SHP77 (cell line): ENCODE measurements at places on chromosomes 1 and 21.

- no peak for DNase-seq
Observed at GRCh38 chr1:183185941-183186490, at the start of gene LAMC2. Gene LAMC2 (plus strand): TSS chr1:183186264. CDS start chr1:183186353, 89 bp downstream.

DNA sequence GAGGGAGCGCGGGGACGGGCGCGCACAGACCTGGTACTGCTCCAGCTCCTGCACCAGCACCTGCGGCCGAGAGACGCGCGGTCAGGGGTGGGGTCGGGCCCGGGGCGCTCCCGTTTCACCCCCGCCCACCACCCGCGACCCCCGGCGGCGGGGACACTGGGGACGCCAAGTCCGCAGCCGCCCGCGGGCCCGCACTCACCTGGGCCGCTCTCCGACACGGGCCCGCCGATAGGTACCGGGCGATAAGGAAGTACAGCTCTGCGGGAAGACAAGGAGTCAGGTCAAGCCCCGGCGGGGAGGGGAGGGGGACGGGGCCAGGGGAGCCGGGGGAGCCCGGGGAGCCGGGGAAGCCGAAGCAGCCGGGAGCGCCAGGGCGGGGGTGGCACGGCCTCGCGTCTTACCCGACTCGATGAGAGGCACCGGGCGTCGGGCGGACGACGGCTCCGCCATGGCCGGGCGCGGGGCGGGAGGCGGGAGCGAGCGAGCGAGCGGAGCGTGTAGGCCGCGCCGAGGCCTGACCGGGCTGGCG lies 326 bp downstream of the BRWD1 start:
- no peak for DNase-seq

DNA sequence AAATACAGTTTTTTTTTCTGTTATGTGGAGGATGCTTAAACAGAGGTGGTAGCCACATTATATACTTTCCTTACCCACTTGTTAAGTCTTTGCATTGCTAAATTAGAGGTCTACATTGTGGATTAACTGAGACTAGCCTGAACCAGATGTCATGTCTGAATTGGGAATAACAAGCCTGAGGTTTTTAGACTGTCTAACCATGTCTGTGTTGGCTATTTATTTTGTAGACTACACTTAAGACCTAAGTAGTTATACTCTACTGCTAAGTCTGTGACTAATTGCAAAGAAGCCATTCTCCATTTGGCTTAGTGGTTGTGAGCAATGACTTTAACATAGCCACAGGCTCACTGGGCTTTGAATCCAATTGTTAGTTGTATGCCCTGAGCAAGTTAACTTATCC lies 45.4 kb downstream of the CDC14A start:
- no peak for DNase-seq

GRCh38 chr1:236844499-236845271 lies 49.6 kb downstream of the MTR start:
- no peak for DNase-seq

- DNase-seq = no peak
Observed at GRCh38 chr21:32529679-32530078, 55.6 kb downstream of the TCP10L start.

- no peak for DNase-seq
Observed at GRCh38 chr1:200774735-200775444, 36.2 kb downstream of the CAMSAP2 start.

GRCh38 chr1:87263785-87264184 lies 64.9 kb upstream of the LMO4 start:
- DNase-seq = no peak

DNA sequence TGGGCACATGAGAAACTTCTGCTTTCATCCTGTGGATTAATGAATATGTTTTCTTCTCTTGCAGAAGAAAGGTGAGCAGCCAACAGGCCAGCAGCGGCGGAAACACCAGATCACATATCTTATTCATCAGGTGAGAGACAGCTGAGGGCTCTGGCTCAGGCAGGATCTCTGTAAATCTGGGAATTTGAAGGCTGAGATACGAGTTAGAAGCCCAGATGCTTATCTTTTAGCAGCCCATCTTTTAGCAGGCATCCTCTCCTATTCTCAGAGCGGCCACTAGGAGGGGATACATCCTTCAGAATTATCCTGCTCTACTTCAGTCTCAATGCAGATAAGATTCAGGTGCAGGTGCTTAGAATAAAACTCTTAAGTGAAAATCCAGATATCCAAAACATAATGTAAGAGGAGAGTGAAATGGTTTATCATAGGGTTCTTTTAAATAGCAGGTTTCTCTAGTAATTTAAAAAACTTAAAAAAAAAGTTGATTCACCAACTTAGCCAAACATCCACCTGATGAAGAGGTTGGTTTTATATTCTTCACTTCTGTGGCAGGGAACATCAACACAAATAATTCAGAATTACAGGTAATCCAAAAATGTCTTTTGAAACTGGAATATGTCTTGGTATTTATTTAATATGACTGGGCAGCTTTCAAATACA lies 19.3 kb downstream of the SH2D2A start:
- DNase-seq = peak; percentile 67

GRCh38 chr1:108011295-108011694 lies 46.3 kb upstream of the VAV3 start:
- DNase-seq = no peak

DNA sequence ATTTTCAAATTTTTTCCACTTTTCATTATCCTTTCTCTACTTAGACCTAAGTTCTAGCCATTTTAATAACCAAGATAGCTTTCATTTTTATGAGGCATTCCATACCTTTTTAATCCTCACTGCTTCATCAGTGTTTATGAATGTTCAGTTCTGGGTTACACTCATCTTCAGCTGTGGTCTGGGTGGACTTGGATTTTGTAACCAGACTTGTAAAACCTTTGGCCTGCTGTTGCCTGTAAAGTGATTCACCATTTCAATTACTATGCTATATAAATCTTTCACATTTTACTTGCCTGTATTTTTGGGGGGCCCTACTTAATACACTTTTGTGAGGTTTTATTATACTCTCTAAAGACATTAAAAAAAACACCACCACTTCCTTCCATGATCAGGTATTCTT lies 46.2 kb downstream of the USP25 start:
- DNase-seq = no peak

GRCh38 chr1:98034505-98034904 lies 113.7 kb upstream of the DPYD start:
- DNase-seq = no peak

- DNase-seq = no peak
Observed at GRCh38 chr1:24970926-24971875, 41.1 kb upstream of the RUNX3 start.

GRCh38 chr1:212315907-212316306 lies 30.7 kb downstream of the PPP2R5A start:
- DNase-seq = peak; percentile 8

- DNase-seq = no peak
Observed at GRCh38 chr1:19648689-19649088, 4.6 kb downstream of the NBL1 start.

DNA sequence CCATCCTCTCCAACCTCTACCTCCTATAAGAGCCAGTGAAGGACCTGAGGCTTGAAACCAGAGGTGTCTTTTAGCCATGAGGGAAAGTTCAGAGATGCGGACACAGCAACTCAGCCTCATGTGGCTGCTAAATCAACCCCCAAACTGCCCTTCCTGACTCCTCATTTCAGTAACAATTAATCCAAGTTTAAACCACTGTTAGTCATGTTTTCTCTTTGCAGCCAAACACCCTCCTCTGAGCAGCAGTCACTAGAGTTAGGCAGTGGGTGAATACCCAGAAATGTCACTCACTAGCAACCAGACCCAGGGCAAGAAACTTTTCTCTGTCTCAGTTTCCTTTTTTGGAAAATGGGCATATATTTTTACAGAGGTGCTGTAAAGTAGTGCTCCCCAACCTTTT lies 71.2 kb downstream of the KCNJ15 start:
- DNase-seq = no peak

DNA sequence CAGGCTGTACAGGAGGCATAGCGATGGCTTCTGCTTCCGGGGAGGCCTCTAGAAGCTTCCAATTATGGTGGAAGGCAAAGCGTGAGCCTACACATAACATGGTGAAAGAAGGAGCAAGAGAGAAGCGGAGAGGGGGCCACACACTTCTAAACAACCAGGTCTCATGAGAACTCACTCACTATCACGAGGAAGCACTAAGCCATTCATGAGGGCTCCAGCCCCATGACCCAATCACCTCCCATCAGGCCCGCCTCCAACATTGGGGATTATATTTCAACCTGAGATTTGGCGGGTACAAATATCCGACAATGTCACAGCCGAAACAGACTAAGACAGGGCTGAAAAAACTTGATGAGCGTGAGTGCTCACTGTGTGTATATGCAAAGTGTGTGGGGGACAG lies 89.3 kb upstream of the CNIH3 start:
- DNase-seq = no peak

DNA sequence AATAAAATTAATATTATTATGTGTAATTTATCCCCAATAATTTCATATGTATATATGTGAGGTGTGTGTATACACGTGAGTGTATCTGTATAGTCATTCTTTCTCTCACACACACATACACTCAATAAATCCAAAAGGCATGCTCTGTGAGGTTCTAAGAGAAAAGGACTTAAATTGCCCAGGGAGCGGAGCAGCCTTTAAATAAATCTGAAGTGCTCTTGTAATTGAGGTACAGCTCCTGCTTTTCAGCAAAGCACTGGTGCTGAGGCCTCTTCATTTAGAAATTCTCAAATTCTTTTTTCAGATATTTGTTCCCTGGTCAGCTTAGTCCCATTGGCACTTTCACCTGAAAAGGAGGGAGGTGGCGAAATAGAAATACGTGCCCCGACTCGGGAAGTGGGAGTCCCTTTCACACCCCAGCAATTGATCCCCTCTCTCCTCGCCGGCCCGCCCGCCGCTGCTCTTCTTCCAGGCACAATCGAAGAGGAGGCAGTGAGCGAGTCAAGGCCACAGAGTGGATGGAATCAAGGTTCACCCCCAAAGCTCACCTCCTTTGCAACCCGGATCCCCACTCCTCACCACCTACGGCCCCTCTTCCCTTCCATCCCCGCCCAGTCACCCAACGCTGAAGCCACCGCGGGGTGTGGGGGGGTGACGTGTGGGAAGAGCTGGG lies 944 bp downstream of the PLPPR5 start:
- no peak for DNase-seq

DNA sequence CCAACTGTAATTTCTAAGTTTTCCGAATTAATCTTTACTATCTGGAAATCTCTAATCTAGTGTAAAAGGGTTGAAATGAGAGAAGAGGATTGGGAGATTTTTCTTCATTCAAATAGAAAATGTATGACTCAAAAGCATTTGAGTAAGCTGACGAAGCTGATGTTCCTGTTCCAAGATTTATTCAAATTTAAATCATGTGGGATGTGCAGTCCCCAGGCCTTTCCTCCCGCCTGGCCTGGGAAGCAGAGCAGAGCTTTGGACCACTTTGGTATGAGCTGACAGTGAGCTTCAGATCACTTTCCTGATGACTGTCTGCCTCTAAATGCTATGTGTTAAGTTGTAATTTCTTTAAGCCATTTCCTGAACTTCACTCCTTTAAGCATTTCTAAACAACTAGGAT lies 192.0 kb downstream of the DHRS3 start:
- no peak for DNase-seq

- DNase-seq = no peak
Observed at GRCh38 chr1:170095976-170096748, 21.7 kb upstream of the KIFAP3 start.

DNA sequence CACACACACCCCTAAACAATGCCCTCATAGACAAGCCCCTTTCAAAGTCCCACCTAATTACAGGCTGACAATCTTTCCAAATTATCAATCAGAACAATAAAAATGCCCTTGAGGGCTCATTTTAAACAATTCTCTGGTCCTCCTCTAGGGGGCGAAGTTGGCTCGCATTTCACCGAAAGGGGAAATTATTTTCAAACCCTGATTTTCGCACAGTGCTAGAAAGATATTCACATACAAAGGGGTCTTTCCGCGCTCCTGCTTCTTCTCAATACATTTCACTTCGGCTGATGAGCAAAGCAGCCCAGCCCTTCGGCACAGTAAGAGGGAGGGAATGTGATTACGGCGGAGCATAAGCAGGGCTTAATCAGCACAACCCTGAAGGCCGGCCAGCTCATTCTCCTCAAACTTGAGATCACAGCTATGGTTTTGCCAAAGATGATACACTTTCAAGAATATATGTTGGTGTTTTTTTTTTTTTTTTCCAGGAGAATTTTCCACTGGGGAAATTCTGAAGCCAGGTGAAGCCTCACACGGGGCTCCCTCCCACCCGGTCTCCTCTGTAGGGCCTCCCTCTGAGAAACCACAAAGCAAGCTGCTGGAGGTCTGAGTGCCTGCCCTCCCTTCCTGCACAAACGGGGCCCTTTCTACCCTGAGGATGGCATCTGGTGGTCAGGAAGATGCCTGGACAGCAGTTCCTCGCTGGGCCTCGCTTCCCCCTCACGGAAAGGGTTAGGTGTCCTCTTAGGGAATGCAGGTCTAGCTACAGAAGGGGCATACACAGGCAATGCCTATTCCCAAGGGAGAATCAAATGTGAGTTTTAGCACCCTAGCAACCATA lies 66.9 kb downstream of the GNG12 start:
- peak; percentile 4 for DNase-seq

- no peak for DNase-seq
Observed at GRCh38 chr1:30378991-30379581, 344.3 kb downstream of the MATN1 start.

DNA sequence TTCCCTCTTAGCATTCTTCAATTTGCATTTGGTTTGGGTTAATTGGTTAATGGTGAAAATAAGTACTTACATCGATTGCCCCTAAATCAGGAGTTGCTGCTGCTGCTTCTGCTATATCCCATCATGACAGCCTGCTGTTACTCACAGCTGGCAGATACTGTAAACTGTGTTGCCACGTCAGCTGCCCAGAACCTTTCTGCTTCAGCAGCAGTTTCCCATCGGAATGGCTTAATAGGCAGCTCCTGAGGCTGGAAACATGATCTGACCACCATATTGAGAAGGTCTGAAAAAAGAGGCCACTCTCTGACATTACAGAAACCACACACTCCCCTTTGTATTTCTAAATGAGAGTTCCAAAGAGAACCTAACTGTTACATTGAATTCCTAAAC lies 14.3 kb upstream of the SEC16B start:
- DNase-seq = peak; percentile 6

- no peak for DNase-seq
Observed at GRCh38 chr1:6054596-6054995, 8.9 kb downstream of the KCNAB2 start.

- no peak for DNase-seq
Observed at GRCh38 chr1:238787471-238787870, 598.9 kb upstream of the CHRM3 start.

- DNase-seq = no peak
Observed at GRCh38 chr21:38741092-38741949, 64.4 kb upstream of the ETS2 start.

DNA sequence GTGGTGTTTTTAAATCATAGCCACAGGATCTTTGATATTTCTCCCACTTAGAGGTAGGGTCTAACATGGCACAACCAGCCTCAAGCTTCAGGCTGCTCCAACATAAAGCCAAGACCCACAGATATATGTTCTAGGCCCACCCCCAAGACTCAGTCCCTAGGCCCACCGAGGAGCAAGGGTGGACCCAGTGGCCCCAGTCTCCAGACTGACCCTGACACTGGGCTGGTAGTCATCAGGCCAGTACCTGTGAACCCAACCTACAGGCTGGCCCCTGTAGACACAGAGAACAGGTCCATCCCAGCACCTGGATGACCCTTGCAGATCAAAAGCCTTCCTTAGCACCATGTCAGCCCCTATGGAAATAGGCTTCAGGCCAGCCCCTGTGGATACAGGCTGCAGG lies 60.5 kb downstream of the NEGR1 start:
- DNase-seq = no peak

GRCh38 chr1:213166852-213167251 lies 115.8 kb downstream of the RPS6KC1 start:
- DNase-seq = no peak

GRCh38 chr1:202036595-202037387 lies 26.4 kb downstream of the ELF3 start:
- DNase-seq = no peak
